ENCODE measurements at places on chromosomes 7 and 10. TPM values are rescaled to one million over a fixed set of nuclear protein-coding genes. Genes with fewer than 3 reads are reported as not detected.

DNA sequence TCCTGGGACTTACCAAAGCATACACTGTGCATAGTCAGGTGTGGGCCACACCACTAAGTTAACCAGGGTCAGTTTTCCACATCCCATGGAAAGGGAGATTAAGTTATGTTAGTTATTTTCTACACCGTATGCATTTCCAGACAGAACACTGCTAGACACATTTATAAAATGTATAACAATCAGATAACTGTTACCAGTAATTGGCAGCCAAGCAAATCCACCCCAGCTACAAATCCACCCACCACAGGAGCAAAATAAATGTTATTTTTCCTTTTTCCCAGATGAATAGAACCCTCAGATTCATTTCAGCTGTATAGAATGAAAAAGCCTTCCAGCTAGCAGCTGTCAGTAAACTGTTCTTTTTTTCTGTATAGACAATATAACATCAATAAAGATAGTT, 256.9 kb upstream of the FZD1 start:
- no peak for DNase-seq

- peak; percentile 3 for DNase-seq
Observed at GRCh38 chr7:24406053-24406788, 122.2 kb downstream of the NPY start.

Gene PODXL
- 98.4 TPM for total RNA-seq

Gene HOXA3
- total RNA-seq, result 2.4 TPM

GRCh38 chr10:77127243-77127642, 510.4 kb downstream of the KCNMA1 start:
- no peak for DNase-seq

DNA sequence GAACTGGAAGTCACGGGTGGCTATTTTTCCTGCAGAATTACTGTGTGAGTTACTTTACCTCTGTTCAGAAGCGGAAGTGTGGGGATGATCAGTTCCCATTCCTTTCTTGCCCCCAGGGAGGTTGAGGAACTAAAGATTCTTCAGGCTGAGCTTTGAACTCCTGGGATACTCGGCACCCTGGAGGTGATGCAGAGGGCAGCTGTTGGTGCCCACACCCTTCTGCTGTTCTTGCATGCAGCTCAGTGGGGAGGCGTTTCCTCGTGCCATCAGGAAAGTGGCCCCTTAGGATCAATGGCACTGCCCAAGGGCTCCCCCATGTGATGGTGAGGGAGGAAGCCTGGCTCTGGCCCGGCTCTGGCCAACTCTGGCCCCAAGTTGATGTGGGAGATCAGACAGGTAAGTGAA, 44.7 kb upstream of the MXI1 start:
- no peak for DNase-seq

GRCh38 chr7:1248143-1248915, 15.7 kb downstream of the UNCX start:
- no peak for DNase-seq

DNA sequence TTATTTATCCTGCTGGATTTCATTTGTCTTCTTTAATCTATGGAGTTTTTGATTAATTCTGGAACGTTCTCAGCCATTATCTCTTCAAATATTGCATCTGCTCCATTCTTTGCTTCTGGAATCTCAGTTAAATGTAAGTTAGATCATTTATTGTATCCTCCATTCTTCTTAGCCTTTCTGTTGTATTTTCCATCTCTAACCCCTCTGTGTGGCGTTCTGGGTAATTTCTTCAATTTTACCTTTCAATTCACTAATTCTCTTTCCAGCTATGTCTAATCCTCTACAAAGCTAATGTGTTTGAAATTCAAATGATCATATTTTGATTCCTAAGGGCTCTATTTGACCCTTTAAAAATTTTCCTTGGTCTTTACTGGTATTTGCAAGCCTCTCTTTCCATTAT, 92.4 kb downstream of the CDH23 start:
- no peak for DNase-seq

GRCh38 chr7:44454348-44454747, 36.1 kb downstream of the NUDCD3 start:
- DNase-seq, result no peak

DNA sequence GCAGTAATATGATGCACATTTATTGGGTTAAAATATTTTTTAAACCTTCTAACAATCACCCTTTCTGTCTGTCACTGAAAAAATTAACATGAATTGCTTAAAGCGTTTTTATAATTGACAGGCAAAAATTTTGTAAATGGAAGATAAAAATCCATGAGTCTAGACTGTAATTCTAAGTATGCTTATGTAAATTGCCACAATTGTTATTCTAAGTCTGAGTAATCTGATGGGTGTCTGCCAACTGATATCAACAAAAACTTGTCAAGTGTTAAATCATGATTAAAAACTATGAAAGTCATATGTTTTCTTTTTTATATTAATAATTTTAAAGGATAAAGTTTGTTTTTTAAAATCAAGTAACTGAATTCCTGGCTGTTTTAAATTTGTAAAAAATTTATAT, 208.2 kb downstream of the CDK14 start:
- DNase-seq, result peak; percentile 30

- no peak for DNase-seq
Observed at GRCh38 chr10:15735763-15736162, 16.0 kb upstream of the ITGA8 start.

DNA sequence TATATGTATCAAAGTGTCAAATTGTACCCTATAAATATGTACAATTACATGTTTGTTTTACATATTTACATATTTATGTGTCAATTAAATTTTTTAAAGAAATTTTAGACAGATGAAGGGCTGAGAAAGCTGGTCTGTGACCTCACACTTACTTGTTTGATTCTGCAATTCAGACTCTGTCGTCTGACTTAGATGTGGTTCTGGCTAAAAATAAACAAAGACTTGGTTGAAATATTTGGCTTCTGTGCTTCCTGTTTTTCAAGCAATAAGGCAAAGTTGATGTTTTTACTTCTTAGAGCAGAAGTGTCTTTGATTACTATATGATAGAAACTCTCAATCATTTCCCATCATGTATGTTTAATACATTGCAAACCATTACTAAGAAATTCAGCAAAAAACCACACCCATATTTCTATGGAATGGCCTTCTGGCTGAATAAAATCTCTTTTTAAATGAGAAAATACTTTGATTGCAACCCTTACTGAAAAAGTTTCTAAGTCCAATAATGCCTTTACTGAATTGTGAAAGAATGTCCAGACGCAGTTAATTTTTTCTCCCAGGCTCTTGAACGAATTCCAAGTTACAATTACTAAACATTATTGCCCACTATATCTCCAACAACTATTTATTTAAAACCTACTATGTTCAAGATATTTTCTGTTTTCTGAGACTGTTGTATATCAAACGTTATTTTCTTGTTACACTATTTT, 59.5 kb upstream of the PRKG1 start:
- DNase-seq, result no peak

DNA sequence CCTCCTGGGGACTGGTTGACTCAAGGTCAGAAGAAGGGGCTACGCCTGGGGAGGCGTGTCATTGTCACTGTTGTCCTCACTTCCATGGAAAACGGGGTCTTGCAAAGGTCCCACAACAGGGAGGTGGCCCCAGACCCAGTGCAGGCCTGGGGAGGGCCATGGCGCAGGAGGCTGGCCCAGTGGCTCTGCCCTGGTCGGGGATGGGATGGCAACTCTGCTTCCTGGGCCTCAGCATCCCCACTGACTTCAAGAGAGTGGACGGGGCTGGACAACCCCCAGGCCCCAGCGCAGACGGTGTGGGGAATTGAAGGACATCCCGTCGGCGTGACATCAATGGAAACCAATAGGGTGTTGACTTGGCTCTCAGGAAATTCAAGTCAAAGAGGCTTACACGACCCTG, 35.2 kb downstream of the MICALL2 start:
- DNase-seq, result no peak

DNA sequence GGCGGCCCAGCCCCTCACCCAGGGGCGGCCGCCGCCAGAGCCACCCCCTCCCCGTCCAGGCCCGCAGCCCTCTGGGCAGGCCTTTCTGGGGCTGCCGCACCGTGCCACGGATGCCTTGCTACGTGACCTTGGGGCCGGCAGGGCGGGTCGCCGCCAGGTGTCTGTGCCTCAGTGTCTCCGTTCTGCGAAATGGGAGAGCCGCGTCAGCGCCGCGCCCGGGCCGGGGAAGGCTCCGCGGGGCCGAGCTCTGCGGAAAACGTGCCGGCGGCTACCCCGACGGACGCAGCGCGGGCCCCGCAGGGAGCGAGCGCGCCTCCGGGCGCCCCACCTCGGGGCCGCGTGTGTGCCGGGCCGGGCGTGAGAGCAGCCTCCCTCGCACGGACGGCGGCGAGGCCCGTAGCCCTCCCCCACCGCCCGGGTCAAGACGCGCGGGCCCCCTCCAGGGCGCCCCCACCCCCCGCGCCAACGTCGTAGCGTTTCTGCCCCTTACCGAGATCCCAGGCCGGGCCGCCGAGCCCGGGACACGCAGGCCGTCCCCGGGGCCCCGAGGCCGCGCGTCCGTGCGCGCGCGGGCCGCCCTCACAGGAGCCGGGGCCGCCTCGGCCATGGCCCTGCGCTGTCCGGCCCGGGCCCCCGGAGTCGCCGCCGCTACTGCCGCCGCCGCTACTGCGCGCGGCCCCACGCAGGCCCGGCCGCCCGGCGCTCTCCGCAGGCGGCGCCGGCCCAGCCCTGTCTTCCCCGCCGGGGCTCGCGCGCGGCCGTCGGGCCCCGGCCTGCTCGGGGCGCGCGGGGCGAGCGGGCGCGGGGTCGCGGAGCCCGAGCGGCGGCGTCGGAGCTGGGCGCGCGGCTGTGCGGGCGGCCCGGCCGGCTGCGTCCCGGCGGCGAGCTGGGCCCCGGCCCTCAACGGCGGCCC, 1.1 kb downstream of the ZNF777 start:
- peak; percentile 45 for DNase-seq

Gene IL2RA
- total RNA-seq, result not detected

- no peak for DNase-seq
Observed at GRCh38 chr10:84675060-84675459, 346.7 kb downstream of the CCSER2 start.

DNA sequence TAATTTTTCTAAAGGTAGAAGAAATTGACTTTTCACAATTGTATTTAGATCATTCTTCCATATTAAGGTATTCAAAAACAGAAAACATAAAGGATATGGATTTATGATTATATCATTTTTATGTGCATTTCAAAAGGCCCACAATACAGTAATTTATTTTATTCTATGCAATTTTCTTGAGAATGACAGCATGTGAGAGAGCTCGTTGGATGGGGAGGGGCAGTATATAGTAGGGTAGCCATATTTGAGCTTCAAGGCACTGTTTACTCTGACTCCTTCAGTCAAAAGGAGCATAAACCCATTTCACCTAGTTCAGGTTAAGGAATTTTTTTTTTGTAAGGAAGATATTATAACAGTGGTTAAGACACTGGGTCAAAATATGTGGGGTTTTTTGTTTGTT, 140.8 kb upstream of the KAT6B start:
- no peak for DNase-seq

DNA sequence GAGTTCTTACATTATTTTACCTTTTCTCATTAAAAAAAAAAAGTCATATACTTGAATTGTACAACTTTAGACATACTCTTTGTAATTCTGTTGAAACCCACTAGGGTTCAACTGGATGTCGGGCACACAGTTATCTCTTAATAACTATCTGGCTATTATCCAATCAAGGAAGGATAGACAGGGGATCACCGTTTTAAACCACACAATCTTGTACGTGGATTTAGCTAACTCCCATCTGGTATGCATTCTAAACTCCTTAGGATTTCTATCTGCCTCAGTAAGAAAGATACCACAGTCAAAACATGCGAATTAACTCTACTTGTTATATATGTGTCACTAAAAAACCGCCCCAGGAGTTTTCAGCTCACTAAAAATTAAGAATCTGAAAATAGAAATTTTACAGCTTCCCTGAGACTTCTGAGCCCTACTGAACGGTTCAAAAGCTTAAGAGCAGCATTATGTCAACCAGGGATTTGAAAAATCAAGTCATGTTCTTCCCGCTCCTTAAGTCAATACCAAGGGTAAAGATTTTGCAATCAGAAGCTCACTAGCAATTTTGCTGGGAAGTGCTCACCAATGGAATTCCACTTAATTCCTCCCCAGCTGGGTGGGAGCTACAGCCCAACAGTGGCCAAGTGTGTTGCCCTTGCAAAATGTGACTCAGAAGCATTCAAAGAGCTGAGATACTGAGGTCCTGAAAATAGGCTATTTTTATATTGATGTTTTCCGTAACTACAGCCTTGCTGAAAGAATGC, 267.0 kb downstream of the FRMD4A start:
- no peak for DNase-seq

- DNase-seq, result no peak
Observed at GRCh38 chr10:106500925-106501525, 663.5 kb downstream of the SORCS1 start.

DNA sequence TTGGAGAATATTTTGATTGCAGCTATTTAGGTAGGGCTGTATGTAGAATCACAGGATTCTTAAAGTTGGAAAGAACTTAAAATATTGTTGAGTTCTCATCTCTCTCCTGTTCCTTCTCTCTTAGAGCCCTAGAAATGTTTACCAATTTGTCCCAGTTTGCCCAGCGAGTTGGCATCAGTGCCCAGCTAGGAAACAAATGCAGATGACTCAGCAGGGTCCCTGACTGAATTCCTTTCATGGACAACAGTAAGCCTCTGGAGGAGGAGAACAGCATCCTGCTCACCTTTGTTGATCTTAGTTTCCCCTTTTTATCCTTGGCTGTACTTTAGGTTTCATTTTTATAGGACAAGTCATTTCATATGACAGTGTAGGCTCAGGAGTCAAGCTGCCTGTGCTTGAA, 89.3 kb downstream of the SEC23IP start:
- no peak for DNase-seq

DNA sequence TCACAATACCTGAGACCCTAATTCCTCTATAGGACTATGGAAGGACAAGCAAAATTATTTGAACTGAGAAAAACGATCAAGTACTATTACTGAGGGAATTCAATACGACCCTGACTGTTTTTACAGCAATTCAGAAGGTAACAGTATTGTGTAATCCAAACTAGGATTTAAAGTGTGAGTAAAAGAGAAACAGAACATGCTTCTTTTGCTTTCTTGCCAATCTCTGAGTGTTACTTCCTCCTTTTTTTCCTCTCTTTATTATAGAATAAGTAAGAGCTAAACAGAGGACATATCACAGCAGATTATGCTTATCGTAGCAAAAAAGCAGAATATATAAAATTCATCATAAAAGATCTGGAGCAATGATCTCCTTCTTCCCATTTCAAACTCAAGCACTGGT, 292.1 kb downstream of the THSD7A start:
- DNase-seq, result no peak

Data from dermis blood vessel endothelial cell (primary cell).